Pericardium fibroblast (primary cell): ENCODE measurements at places on chromosomes 5 and 9. TPM values are rescaled to one million over a fixed set of nuclear protein-coding genes. Genes with fewer than 3 reads are reported as not detected.

The KCNMB1 gene
- not detected in 2 replicates for total RNA-seq

The ZNF608 gene
- 7.1 and 10.5 TPM in 2 replicates for total RNA-seq

The ITGA1 gene
- 7.2 and 34.0 TPM in 2 replicates for total RNA-seq

The IFNA2 gene
- not detected in 2 replicates for total RNA-seq

The SAXO1 gene
- not detected in 2 replicates for total RNA-seq

The PRR16 gene
- total RNA-seq: 6.1 and 18.0 TPM in 2 replicates

The SLC6A19 gene
- total RNA-seq: not detected in 2 replicates

The WDR41 gene
- total RNA-seq: 55.5 and 93.0 TPM in 2 replicates
